CD8-positive, alpha-beta memory T cell (primary cell): ENCODE measurements at places on chromosomes 7 and 10. TPM values are rescaled to one million over a fixed set of nuclear protein-coding genes. Genes with fewer than 3 reads are reported as not detected.

The FAM171A1 gene
- polyA plus RNA-seq, result 9.7 TPM

The ARHGEF5 gene
- polyA plus RNA-seq, result 3.0 TPM

DNA sequence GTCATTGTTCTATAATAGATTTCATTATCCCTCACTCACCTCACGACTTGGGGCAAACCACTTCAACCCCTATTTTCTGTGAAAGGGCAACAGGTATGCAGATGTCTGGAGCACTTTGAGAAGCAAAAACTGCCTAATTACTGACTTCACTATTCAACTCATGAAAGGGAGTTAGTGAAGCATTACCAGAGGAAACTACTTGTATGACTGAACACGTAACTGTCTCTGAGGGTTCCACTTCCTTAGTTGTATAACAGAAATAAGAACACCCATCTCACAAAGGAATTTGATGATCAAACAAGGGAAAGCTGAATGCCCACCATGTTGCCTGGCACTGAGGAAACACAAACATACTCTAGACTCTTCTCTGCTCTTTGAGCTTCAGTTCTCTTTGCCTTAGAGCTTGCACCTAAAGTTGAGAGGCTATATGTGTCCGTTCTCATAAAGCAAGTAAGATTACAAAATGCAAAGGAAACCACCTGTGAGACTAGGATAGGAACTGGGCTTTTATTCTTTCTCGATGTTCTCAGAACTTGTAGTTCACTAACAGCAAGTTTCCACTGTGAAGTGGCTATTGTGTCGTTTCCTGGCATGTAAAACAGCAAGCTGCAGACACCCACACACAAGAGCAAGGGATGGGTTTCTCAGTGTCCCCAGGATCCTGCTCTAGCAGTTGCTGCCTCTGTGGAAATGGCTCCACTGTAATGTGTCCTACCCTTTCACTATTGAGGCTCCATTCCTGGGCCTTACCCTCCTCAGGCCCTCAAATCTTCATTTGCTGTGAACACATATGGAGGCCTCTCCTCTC is 2.6 kb downstream of the TMEM243 start:
- peak; percentile 64 for DNase-seq

DNA sequence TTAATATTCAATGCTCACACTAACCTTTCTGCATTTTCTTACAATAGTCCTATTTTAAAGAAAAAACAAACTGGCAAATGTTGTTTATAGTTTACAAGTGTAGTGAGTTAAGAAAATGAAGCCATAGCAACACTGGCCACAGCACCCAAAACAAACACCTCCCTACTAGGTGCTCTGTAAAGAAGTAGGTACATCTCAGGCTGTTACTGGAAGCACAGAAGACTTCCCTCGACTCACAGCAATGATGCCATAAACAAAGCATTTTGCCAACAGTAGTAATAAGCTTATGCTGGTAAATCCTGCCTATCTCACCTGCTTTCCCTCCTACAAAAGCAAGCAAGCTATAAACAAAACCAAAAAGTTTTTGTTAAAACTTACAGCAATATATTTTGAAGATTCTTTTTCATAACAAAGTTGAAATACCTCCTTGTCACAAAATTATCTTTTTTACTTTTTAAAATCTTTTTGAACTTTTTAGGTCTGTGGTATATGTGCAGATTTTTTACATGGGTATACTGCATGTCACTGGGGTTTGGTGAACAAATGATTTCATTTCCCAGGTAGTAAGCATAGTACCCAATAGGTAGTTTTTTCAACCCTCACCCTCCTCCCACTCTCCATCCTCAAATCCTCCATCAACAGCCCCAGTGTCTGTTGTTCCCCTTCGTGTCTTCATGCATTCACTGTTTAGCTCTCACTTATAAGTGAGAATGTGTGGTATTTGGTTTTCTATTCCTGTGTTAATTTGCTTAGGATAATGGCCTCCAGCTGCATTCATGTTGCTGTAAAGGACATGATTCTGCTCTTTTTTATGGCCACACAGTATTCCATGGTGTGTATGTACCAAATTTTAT is 28.4 kb downstream of the COA1 start:
- DNase-seq, result no peak

DNA sequence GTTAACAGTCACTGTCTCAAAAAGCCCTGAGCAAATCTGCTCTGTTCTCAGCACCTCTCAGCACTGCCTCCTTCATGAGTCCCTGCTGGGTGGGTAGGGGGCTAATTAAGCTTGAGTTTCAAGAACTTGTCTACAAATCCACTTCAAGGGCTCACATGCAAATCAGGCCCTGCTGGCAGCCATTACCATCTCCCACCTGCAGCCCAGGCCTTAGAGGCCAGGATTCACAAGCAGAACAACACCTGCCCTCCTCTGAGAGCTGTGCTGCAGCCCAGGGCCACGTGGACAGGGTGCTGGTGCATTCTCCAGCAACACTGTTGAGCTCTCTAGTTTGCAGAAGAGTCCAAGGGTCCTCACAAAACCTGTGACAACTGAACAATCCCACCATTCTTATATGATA is 119.2 kb downstream of the DPP6 start:
- no peak for DNase-seq

DNA sequence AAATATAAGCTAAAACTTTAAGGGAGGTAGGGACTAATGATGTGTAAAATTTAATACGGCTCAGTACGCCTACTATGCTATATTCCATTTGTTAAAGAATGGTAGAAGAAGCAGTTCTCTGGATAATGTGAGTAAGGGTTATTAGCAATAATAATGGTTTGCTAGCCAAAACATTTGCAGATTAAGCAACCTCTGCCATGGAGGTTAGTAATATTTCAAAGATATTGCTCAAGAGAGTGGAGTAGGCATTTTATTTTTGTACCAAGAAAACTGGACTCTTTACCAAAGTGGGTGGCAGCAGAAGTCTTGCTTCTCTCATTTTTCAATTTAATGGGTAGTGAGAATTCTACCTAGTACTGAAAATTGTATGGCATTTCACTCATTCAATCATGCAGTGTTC is 158.9 kb upstream of the TMEM106B start:
- DNase-seq, result no peak

DNA sequence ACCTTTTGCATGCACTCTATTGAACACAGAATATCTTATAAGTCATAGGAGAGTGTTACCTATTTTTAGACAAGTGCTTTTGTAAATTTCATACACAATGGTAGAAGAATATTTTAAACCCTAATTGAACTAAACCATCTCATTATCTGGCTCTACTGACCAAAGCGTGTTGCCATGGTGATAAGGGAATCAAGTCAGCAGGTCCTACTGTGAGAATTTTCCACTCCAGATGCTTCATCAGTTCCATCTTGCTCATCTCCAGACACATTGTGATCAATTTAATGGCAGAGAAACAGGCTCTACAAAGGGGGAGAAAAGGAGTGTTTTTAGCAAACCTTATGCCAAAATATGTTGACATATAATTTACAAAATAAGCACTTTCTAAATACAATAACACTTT is 621.9 kb upstream of the GHITM start:
- no peak for DNase-seq
